ENCODE measurements at places on chromosomes 12 and 14.
A peak's percentile ranks its signal among the peaks of the same experiment; 100 is the strongest.

- no peak for DNase-seq
These were observed 90.0 kb downstream of the ANO6 start for GRCh38 chr12:45305907-45306306.

- no peak for DNase-seq
These were observed 23.9 kb downstream of the PALS1 start for GRCh38 chr14:67265131-67265530.

DNA sequence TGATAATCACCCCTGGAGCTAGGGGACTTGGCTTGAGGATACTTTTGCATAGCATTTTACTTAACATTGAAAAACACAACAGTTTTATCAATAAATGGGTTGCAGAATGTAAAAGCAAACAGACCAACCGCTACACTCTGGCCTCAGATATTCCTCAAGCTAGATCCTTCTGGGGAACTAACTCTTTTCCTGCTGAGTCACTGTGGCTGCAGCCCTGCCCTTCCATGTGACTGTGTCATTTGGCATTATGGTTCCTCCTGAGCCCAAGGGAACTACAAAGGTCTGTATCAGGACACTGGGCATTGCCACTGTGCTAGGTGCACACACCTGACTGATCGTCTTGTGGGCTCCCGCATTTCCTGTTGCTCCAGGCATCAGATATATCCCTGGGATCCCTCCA lies 56.6 kb downstream of the TTC9 start:
- no peak for DNase-seq

DNA sequence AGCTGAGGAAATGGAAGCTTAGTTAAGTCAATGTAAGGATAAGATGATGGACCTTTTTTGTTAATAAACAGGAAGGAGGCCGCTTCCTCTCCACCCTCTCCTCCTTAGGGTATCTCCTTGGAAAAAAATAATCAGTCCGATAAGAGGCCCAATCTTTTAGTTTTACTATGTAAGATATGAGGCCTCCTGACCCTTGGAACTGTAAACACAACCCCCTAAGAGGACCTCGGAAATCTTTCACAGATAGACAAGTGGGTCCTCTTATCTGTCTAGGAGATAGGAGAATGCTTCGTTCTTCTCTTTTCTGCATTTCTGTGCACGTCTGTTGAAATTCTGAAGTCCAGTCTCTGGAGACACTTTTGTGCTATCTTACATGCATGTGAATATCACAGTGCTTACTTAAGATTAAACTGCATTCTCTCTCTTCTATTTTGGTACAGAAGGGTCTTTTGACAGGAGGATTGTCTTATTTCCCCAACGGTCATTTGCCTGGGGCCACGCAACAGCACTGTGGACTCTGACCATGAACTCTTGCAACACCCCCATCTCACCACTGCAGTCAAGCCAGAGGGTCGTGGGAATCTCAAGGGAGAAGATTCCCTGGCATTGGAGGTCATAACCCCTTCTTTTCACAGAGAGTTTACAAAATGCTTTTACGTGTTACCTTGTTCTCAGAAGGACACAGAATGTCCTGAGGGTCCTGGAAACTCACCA lies 313.0 kb upstream of the RTL1 start:
- no peak for DNase-seq

DNA sequence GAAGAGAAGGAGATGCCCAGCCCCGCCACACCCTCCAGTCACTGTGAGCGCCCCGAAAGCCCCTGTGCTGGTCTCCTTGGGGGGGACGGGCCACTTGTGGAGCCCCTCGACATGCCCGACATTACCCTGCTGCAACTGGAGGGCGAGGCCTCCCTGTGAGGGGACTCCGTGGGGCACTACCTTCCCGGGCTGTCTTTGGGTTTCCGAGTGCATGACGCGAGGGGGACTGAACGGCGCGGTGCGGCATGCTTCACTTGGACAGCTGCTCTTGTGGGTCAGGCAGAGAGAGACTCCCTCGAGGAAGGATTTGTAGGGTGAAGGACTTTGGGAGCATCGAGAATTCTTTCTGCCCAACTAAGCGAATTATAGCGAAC lies 1.1 kb downstream of the CCDC184 start:
- DNase-seq: peak; percentile 22

- no peak for DNase-seq
These were observed 4.5 kb downstream of the HCAR1 start for GRCh38 chr12:122726080-122726558.

DNA sequence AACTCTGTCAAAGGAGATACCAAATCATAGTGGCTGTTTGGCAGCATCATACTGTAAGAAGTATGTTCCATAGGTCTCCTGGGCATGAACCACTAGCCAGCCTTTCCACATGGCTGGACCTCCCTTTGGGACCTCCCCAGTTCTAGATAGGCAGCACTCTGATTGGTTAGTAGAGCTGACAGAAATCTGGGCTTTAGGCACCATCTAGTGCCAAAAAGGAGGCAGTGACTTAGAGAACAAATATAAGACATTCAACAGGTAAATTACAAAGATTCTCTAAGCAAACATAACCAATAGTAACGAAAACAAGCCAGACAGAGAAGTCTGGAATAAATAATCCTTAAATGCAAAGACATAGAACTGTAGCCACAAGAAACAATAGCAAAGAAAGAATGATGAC lies 148.0 kb upstream of the PDE3A start:
- DNase-seq: no peak

All from SK-N-SH (cell line).